ENCODE measurements at places on chromosomes 1 and 21. TPM values are rescaled to one million over a fixed set of nuclear protein-coding genes. Genes with fewer than 3 reads are reported as not detected.

CFHR1 gene
- 0.16 TPM for total RNA-seq

AMY1B gene
- total RNA-seq, result not detected

LCE2C gene
- not detected for total RNA-seq

HAO2 gene
- total RNA-seq, result under 0.01 TPM

LCE1F gene
- total RNA-seq, result not detected

ANXA9 gene
- 0.16 TPM for total RNA-seq

RGS8 gene
- 0.16 TPM for total RNA-seq

TLCD4 gene
- 0.81 TPM for total RNA-seq

SGIP1 gene
- 50.0 TPM for total RNA-seq

ALX3 gene
- 1.9 TPM for total RNA-seq
